CD8-positive, alpha-beta memory T cell (primary cell): ENCODE measurements at places on chromosomes 2 and 18. TPM values are rescaled to one million over a fixed set of nuclear protein-coding genes. Genes with fewer than 3 reads are reported as not detected.

Gene OTOF
- 1.7 TPM for polyA plus RNA-seq

Gene RGPD3
- 0.12 TPM for polyA plus RNA-seq

Gene EN1
- not detected for polyA plus RNA-seq

Gene MC2R
- polyA plus RNA-seq: not detected

Gene ACVR1C
- 0.60 TPM for polyA plus RNA-seq

Gene CD207
- polyA plus RNA-seq: not detected

GRCh38 chr2:85694052-85695025 is at the start of gene GNLY:
Gene GNLY, plus strand, starts transcription at chr2:85694358. Its CDS starts 61 bp downstream, at chr2:85694419.
- peak; percentile 41 for DNase-seq

- no peak for DNase-seq
Measured at GRCh38 chr2:168831662-168832061, 29.2 kb downstream of the NOSTRIN start.

DNA sequence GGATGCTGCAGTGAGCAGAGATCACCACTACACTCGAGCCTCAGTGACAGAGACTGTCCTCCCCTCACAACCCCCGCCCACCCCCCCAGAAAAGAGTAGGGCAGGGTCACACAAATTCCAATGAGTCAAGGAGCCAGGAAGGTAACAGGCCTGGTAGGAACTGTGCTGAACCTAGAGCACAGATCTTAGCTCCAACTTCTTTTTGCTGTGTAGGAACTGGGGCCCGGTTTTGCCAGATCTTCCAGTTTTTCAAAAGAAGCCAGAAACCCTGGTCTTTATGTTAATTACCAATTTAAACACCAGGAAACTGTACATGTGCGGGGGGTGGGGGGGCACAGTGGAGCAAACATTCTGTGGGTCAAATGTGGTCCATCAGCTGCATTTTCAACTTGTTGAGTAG is 71.0 kb downstream of the PRPF40A start:
- no peak for DNase-seq

DNA sequence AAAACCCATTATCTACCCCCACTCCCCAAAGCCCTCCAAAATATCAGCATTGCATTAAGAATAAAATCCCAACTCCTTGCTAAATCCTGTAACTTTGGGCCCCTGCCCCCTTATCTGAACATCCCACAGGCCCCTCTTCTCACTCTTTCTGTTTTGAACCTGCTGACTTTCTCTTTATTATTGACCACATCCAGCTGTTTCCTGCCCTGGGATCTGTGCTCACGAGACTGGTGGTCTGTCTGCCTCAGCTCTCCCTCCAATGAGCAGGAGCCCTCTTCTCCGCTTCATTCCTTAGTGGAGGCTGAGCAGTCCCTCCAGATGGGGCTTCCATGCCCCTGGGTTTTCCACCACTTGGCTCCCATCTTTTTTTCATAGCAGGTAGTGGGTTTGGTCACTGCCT is 116.9 kb downstream of the ACKR3 start:
- DNase-seq: no peak

DNA sequence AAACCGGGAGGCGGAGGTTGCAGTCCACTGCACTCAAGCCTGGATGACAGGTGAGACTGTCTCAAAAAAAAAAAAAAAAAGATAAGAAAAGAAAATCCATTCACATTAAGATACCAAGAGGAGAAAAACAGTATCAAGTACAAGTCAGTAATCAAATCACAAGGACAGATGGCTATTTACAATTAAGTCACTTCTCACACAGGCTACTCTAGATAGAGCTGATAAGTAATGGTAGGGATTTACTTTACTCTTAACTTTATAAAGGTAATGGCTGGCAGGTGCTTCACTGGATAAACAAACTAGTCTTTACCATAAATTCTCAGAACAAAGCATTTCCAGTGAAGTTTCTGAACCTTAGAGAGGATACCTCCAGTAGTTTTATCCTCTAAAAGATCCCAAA is 11.5 kb downstream of the SF3B1 start:
- DNase-seq: no peak

DNA sequence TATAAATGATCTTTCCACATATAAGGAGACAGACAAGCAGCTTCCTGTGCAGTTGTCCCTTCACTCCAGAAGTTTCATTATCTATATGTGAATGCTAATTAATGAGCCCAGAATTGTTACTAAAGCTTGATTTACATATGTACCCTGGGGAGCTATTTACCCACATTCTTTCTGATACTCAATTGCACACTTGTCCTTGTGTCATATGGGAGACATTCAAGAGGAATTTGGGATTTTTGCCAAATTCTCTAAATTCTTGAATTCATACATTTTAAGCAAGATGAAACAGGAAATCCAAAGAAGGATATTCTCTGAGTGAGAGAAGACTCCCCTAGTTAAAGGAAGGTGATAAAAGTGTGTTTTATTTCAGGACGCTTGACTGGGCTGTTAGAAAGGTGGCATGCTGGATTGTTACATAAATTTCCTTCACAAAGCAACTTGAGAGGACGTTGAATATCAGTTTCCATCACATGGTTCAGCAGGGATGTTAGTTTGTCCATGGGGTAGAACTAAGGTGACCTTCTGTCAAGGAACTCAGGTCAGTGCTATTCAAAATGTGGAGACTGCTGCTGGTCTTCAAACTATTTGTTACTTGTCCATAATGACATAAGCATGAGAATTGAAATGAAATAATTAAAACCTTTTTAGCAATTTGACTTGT is 368.2 kb downstream of the IRS1 start:
- no peak for DNase-seq

GRCh38 chr2:24972315-24972961 is 683 bp upstream of the DNAJC27 start:
- peak; percentile 6 for DNase-seq

DNA sequence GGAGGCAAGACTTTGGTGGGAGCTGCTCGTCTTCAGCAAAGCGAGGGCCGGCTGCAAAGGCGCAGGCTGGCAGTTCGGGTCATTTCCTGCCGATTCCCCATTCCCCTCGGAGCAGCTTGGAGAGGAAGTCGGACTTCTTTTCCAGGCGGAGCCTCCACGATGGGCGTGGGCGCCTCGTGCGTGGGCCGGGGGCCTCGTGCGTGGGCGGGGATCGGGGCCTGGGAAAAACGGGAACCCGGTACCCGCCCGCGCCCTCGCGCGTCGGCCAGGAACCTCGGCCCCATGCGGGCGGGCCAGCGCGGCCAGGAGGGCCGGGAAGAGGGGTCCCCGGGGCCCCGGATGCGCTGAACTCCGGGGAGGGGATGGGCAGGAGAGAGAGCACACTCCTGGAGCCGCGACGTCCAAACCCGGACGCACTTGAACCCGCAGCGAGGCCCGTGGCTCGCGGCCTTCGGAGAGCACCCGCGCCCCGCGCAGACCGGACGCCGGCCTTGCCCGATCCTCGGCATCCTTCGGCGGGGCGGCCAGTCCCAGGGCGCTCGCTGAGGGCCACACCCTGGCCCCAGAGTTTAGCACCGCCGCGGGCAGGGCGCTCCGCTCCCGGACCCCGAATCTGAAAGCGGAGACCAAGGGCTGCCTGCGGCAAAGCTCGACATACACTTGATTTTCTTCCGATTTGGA is 368.4 kb downstream of the MTX2 start:
- DNase-seq: no peak

GRCh38 chr2:215171151-215171550 is 32.7 kb upstream of the ABCA12 start:
- no peak for DNase-seq
